GM23338 (cell line): ENCODE measurements at places on chromosomes 5 and 9. TPM values are rescaled to one million over a fixed set of nuclear protein-coding genes. Genes with fewer than 3 reads are reported as not detected.

DNA sequence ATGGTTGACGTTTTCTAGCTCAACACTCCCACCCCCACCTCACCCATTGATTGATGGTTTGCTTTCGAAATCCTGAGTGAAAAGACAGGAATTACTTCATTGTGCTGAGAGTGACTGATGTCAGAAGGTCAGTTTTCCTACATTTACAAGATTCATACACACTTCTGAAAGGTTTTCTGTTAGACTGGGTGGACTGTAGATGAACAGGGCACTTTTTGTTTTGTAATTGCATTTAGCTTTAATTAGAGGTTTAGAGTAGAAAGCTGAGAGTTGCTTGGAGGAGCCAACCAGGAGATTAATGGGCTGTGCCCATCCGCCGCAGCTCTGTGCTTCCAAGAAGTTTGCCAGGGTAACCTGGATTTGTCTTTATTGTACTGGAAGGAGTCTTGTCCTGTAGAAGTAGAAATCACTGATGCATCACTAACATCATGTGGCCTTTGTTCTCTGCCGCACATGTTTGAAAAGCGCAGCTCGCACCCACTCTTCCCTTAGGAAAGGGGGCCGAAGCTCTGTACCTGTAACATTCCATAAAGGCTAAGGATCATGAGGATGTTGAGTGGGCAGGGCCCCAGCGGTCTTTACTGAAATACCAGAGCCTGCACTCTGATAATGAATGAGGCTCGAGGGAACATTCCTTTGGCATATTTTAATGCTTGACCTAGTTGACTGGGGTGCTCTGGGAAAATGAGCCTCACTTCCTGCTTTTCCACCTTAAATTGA lies 267.6 kb upstream of the DMRT1 start:
- DNase-seq: peak; percentile 77

The CDHR2 gene
- polyA plus RNA-seq: 0.17 TPM in 1 of 2 replicates, not detected in the other

DNA sequence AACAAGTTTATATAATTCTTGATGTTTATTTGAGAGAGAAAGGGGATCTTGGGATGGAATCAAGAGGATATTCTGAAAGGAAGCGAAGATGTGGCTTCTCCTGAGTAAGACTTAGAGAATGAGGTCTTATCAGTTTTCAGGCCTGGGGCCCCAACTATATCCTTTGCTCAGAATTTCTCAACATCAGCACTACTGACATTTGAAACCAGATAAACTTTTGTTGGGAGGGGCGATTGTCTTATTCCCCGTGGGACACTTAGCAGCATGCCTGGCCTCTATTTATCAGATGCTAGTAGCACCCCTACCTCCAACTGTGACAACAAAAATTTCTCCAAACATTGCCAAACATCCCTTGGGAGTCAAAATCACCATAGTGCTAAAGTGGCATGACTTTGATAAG lies 567.7 kb downstream of the MAT2B start:
- no peak for DNase-seq

DNA sequence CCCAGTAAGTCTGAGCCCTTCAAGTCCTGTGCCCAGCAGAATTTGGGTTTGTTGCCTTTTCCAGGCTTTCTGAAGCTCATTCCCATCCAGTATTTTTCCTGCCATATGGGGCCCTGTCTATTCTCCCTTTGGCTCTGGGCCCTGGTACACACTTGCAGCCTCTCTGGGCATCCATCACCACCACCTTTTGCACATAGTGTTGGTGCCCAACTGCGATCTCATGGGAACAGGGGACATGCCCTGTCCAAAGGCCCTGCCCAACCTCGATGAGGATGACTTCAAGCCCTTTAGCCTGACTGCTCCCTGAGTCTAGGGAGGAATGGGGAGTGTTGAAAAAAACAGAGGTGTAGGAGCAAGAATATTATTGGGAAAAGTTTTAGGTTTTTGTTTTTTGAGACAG lies 11.5 kb downstream of the RGS3 start:
- DNase-seq: no peak

The DNAI1 gene
- polyA plus RNA-seq: 0.82 and 1.1 TPM in 2 replicates

The CEP72 gene
- polyA plus RNA-seq: 12.5 and 15.5 TPM in 2 replicates

DNA sequence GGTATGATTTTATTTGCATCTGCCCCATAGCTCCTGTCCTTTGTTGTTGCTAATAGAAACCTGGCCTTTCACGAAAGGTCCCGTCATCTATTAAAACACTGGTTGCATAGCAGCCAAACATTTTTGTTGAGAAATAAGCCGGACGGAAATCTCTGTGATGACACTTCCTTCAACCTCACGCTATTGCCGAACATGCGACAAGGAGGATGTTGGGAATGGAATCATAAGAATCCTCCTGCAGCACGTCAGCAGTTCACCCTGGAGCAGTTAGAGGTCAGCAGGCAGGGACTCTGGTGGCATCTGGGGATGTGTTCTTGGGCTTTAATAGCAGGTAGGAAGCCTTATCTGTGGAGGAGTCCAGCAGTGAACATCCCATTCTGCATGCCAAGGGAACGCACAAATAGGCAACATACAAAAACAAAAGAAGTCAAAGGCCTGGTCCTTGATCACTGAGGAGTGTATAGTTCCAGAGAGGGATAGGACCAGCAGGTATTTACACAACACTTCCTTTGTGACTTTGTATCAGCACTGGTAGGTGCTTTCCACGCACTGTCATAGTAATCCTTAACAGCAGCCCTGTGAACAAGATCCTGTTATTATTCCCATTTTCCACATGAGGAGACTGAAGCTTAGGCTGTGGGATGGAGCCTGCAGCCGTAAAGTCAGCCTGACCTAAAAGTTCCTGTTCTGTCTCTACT lies 33.4 kb downstream of the ARHGAP26 start:
- DNase-seq: no peak

The CDKN2A gene
- 1.2 and 2.7 TPM in 2 replicates for polyA plus RNA-seq

DNA sequence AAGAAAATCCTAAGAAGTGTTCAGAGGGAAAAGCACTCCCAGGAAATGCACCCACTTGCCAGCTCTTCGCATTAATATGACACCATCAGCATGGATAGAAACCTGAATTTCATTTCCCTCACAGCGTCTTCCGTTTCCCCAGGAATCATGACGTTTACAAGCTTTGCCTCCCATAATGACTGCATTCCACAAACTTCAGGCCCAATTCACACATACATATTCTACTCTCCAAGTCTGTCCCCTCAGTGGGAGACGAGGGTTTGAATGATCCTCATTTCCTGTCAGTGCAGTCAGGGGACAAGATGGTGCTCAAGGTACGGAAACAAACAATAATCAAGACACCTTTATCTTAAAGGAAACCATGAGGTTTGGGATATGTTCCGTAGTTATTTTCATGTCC lies 44.9 kb upstream of the MAN2A1 start:
- DNase-seq: peak; percentile 52

DNA sequence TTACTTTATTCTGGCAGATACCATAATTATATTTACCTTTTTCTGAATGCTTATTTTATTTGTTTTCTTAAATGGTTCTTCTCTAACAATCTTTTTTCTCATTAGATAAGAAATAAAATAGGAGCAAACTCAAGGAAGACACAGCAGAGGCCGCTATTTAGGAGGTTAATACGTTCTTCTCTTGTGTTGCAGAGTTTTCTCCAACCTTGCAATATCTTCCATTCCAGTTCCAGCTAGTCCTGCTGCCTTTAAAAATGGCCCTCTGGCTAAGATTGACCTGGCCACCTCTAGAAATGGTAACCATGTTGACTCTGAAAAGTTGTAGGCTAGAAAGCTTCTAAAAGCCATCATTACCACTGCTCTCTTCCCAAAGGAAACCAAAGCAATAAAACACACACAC lies 718.8 kb downstream of the MAT2B start:
- no peak for DNase-seq

GRCh38 chr9:129778469-129778868 lies 24.5 kb upstream of the TOR1B start:
- DNase-seq: no peak

DNA sequence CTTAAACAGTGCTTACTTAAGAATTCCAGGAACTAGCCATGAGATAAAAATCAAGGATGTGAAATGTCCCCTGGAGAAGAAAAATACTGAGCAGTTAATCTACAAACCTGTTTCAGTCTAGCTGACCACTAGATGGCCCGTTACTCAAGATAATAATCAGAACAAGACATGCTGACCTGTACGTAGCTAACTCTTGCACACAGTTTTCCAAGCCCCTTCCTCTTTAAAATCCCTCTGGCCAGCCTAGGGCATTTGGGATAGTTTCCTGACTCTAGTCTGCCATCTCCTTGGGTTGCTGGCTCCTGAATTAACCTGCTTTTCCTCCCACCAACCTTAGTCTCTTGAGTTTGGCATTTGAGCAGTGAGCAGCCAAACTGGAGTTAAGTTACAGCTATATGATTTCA lies 59.2 kb upstream of the TRAF1 start:
- peak; percentile 75 for DNase-seq

DNA sequence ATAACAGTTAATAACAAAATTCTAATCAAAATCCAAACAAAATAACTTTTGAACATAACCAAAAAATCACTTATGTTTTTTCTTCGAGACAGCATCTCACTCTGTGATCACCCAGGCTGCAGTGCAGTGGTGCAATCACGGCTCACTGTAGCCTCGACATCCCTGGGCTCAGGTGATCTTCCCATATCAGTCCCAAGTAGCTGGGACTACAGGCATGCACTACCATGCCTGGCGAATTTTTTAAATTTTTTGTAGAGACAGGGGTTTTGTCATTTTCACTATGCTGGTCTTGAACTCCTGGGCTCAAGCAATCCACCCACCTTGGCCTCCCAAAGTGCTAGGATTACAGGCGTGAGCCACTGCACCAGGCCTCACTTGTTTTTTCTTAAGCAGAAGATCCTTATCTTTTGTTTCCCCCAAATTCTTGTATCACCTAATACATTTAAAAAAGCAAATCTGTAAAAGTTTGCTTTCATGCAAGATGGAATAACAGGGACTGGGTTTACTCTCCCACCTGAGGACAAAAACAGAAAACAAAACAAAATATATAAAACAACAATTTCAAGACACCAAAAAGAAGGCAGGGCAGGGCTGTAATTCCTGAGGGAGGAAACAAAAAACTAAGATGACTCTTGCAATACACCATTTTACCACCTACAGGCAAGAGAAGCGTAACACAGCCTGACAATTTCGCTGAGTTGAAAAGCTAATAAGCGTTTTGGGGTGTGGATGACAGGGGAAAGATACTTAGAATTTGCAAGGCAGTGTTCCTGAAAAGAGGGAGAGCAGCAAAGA lies 71.4 kb downstream of the RAPGEF6 start:
- peak; percentile 62 for DNase-seq

GRCh38 chr9:127833555-127833954 lies 20.9 kb downstream of the ENG start:
- no peak for DNase-seq

GRCh38 chr5:171666815-171667214 lies 118.8 kb upstream of the SMIM23 start:
- DNase-seq: no peak

GRCh38 chr9:88383176-88383575 lies 5.1 kb upstream of the SPIN1 start:
- DNase-seq: no peak

- DNase-seq: no peak
These were observed 101.8 kb downstream of the CAMSAP1 start for GRCh38 chr9:135805422-135806022.

The TMEM215 gene
- 0.71 and 0.79 TPM in 2 replicates for polyA plus RNA-seq

- DNase-seq: no peak
These were observed 53.2 kb upstream of the UBAC1 start for GRCh38 chr9:136014147-136014923.

GRCh38 chr5:101689306-101689705 lies 606.8 kb downstream of the SLCO4C1 start:
- DNase-seq: no peak

The ABLIM3 gene
- polyA plus RNA-seq: 0.19 and 0.31 TPM in 2 replicates

GRCh38 chr5:35212122-35212982 lies 17.9 kb downstream of the PRLR start:
- DNase-seq: no peak

DNA sequence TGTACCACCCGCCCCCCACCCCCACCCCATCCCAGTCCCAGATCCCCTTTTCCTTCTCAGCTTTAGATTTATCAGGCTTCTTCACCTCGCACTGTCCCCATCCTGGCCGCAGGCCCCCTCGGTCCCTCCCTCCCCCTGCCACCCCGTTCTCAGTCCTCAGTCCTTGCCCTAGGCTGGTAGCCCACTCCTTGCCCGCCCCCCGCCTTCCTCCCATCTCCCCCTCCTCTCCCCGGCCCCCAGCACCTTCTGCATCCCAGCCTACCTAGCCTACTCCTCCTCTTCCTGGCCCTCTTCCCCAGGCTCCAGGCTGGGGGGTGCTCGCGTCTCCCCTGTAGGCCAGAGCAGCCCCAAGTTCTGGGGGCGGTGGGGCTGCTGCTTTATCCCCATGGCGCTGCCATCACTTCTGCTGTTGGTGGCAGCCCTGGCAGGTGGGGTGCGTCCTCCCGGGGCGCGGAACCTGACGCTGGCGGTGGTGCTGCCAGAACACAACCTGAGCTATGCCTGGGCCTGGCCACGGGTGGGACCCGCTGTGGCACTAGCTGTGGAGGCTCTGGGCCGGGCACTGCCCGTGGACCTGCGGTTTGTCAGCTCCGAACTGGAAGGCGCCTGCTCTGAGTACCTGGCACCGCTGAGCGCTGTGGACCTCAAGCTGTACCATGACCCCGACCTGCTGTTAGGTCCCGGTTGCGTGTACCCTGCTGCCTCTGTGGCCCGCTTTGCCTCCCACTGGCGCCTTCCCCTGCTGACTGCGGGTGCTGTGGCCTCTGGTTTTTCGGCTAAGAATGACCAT lies 828 bp downstream of the NPR2 start:
- DNase-seq: no peak

- DNase-seq: no peak
These were observed 324.5 kb downstream of the SLIT3 start for GRCh38 chr5:168976311-168976970.

The BHMT2 gene
- polyA plus RNA-seq: 1.1 and 1.9 TPM in 2 replicates

The FBP2 gene
- polyA plus RNA-seq: 0.17 TPM in 1 of 2 replicates, not detected in the other

The PURA gene
- polyA plus RNA-seq: 1.3 and 1.5 TPM in 2 replicates

DNA sequence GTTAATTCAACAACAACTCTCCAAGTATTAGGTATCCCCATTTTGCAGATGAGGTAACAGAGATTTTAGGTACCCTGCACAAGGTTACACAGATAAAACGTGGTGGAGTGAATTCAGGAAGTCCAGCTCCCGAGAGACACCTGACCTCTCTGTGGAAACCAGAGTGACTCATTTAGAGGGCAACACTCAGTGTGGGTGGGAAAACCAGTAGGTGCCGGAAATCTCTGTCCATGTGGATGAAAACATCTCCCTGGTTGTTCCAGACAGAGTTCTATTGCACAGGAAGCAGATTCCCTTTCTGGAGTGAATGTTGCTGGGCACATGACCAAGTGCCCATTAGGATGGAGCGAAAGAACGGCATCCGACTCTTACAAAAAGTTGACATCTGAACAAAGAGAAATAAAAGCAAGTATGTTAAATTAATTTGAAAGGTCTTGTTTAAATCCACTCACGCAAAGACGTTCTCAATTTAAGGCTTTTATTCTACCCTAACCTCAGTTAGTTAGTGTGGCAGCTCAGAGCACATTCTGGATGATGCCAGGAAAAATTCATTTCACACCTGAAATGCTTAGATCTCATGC lies 391.9 kb upstream of the WWC1 start:
- no peak for DNase-seq

DNA sequence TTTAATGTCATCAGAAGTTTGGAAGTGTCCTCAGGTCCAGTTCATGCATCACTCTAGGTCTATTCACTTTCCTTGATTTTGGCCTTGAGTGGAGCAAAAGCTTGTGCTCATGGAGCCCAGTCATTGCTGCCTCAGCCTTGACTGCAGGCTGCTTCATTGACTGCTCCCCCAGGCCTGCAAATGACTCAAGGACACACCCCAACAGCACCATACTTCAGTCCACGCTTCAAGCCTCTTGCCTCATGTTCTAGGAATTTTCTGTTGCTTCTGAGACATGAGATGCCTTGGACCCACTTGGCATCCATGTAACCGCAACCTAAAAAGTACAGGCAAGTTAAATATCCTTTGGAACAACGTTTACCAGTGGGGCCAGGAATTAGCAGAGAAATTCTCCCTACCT lies 193.7 kb downstream of the PIK3R1 start:
- DNase-seq: no peak

- DNase-seq: no peak
These were observed 3.7 kb downstream of the LCN9 start for GRCh38 chr9:135666534-135667462.
